ENCODE measurements at places on chromosomes 4 and X.

- DNase-seq, result no peak
Measured at GRCh38 chr4:180391613-180392012, 1851.6 kb upstream of the TENM3 start.

- no peak for DNase-seq
Measured at GRCh38 chr4:56641494-56642051, 39.5 kb downstream of the HOPX start.

GRCh38 chr4:119679251-119679650 is 50.6 kb upstream of the PDE5A start:
- DNase-seq, result no peak

GRCh38 chrX:99469439-99469838 is 940.6 kb downstream of the PCDH19 start:
- no peak for DNase-seq

DNA sequence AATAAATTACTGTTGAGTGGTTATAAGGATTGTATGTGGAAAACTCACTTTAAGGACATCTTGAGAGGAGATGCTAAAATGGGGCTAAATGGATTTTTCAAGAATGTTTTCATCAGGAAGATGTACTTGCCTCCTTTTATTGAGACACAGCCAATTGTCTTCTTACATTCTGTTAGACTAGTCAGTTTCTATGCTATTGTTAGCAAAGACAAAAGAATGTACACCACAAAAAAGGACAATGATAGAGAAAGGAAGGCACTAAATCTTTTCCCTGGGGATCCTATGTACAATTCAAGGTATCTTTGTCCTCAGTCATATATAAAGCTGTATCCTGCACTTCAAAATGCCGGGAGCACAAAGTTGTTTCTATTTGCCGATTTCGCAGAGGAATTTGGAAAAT is 42.6 kb downstream of the TMA16 start:
- DNase-seq, result no peak

DNA sequence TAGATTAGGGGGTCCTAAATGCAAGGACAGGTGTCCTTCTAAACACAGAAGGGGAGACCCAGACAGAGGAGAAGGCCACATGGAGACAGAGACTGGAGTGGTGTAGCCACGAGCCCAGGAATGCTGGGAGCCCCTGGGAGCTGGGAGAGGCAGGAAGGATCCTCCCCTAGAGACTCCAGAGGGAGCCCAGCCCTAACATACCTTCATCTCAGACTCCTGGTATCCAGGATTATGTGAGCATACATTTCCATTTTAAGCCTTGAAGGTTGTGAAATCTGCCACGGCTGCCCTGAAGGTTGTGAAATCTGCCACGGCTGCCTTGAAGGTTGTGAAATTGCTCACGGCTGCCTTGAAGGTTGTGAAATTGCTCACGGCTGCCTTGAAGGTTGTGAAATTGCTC is 148.4 kb downstream of the ASMT start:
- no peak for DNase-seq

DNA sequence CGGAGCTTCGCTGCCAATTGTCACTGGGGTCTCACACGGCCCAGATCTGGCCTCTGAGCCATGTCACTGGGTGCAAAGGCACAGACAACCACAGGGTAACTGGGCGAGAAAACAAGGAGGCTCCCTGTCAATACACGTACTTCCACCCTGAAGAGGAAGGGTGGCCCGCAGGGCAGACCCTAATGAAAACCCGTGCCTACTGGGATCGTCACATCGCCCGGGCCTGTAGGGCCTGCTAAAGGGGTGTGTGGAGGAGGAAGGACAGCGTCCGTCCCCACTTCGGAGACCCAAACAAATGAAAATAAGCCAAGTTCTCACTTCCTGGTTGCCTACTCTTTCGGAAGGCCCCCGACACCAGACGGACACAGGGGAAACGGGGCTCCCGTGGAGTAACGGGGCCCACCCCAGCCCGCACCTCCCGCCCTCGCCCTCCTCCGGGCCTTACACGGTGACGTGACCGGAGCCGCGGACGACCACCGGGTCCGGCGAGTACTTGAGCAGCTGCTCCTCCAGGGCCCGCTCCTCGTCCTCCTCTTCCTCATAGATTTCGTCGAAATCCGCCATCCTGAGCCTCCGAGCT is 578 bp downstream of the CHIC2 start:
- DNase-seq, result no peak

GRCh38 chr4:15233264-15233597 is 194.6 kb upstream of the C1QTNF7 start:
- DNase-seq, result no peak

DNA sequence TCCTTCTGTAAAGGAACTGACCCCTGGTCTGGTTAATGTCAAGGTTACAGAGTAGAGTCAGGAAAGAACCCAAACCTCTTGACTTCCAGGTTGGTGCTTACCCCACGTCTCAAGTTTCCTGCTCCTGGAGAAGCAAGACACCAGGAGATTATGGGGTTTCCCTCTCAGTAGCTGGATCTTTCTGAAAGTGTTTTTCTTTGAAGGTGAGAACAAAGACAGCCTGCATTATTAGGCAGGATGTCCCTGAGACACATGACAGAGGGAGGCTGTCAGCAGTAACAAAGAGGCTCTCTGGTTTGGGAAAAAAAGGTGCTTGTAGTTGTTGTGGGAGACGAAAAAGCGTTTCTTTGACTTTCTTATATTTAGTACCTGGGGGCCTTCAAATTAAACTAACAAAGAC is 44.7 kb upstream of the IGFBP7 start:
- DNase-seq, result no peak

DNA sequence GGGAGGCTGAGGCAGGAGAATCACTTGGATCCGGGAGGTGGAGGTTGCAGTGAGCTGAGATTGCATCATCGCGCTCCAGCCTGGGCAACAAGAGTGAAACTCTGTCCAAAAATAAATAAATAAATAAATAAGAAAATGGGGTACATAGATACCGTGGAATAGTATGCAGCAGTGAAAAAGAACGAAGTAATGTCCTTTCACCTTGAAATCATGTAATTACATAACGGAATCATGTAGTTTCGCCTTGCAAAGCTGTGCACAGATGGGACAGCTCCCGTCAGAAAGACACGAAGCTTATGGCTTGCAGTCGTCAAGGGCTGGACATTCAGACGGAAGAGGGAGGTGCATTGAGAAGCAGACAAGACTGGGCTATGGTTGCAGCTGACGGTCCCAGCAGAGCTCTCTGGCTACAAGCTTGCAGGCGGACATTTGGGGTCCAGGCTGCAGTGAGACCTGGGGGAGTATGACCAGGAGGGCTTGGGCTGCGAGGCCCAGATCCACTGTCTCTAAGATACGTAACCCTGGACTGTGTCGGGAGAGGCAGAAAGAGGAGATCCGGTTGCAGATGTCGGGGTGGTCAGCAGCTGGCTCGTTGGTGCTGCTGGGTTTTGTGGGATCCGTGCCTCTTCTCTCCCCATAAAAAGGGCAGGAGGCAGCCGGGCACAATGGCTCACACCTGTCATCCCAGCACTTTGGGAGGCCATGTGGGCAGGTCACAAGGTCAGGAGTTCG is 6.2 kb upstream of the P2RY8 start:
- no peak for DNase-seq

DNA sequence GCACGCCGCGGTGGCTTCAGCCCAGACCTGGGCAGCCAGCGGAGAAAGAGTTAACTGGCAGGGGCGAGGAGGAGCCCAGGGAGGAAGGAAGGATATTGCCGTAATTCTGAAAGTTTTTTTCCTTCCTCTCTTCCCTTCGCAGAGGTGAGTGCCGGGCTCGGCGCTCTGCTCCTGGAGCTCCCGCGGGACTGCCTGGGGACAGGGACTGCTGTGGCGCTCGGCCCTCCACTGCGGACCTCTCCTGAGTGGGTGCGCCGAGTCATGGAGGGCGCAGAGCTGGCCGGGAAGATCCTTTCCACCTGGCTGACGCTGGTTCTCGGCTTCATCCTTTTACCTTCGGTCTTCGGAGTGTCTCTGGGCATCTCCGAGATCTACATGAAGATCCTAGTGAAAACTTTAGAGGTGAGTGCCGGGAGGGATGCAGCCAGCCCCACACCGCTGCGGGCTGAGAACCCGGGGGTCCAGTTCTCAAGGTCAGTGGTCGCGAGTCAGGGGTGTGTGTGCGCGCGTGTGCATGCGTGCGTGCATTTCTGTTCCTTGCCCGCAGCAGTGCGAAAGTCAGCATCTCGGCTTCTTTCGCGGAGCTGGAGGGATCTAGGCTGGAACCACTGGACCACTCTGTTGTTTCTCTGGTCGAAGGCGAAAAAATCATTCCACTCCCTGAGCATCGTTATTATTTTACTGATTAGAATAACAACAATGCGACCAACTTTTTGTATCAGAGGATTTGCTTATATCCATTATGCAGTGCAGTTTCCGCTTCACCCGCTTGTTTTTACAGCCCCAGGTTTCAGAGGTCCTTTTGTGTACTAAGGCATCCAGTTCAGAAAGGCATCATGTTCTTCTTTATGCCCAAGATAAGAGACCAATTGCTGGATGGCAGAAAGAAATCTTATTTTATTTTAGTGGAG is 709 bp downstream of the GPAT3 start:
- no peak for DNase-seq

DNA sequence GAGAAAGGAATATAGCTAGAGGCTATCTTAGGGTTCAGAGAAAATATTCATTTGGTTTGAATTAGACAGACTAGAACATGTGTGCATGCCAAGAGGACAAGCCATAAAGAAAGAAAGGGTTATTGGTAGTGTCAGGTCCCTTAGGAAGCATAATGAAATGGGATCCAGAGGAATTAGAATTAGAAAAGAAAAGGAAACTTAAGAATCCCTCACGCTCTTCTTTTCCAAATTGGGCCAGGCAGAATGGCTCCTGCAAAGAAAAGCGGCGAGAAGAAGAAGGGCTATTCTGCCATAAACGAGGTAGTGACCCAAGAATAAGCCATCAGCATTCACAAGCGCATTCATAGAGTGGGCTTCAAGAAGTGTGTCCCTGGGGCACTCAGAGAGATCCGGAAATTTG is 4.9 kb upstream of the ABCG2 start:
- DNase-seq, result no peak

DNA sequence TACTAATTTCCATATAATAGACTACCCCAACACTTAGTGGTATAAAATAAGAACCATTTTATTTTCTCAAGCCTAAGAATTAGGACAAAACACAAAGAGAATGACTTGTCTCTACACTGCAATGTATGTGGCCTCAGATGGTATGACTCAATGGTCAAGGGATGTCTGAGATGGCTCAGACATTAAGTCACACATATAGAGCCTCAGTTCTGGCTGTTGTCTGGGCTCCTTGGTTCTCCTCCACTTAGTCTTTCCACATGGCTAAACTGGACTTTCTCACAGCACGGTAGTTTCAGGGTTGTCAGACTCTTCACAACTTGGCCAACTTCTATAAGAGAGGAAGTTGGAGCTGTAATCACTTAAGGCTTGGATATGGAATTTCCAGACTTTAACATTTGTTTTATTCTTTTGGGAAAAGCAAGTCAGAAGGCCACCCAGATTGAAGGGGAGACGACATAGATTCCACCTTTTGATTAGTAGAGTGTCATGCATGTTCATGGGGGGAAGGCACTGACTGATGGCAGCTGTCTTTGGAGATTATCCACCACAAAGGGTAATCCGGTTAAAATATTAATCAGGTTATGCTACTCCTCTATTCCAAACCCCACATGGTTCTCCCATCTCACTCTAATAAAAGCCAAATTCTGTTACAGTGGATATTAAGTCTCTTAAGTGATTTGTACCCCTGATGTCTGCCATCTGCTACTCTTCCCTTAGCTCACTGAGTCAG is 9.4 kb downstream of the IL15 start:
- no peak for DNase-seq

DNA sequence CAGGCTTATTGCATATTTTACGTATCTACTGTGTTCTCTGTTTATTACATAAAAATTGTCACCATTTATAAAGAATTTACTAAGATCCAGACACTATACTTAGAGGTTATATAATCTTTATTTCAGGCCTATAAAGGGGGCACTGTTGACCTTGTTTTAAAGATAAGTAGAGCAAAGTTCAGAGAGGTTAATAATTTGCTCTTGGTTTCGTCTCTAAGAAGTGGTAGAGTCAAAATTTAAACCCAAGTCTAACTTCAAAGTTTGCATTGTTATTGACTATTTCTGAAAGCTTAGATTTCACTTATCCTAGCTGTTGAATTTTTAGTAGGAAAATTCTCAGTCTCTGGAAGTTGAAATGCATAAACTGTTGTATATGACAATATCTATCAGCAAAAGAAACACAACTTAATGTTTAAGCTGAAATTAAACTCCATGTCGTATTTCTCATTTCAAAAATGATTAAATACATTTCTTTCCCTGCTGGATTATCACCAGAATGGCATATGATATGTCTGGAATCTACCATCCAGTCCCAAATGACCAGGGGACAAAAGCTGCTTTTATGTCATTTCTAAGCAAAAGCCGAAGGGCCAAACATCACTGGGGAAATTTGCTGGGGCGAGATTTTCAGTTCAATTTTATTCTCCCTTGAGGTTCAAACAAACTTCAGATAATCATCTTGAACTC is 138.4 kb downstream of the SLC7A11 start:
- no peak for DNase-seq

GRCh38 chr4:12875640-12876243 is 608.4 kb downstream of the RAB28 start:
- DNase-seq, result no peak

GRCh38 chr4:139060591-139060990 is 45.0 kb downstream of the NOCT start:
- no peak for DNase-seq

- no peak for DNase-seq
Measured at GRCh38 chr4:98671131-98671530, 12.7 kb upstream of the TSPAN5 start.

GRCh38 chr4:153816542-153816941 is 27.7 kb upstream of the SFRP2 start:
- no peak for DNase-seq

DNA sequence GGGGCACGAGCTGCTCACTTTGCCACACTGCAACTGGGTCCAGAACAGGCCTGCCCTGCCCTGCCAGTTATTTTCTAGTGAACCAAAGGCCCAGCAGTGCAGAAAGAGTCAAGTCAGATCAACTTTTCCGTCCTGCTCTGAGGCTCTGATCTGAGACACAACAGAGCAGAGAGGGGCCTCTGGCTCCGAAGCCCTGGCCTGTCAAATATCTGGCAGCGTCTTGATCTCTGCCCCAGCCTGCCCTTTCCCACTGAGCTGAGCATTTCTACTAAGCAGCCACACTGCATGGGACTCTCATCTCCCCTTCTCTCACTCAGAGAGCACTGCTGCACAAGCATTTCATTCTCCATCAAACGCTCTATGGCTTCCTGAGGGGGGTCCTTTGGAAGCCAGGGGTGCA is 11.8 kb downstream of the IGFBP7 start:
- no peak for DNase-seq

- no peak for DNase-seq
Measured at GRCh38 chrX:120562569-120562926, 1.8 kb upstream of the CUL4B start.

- DNase-seq, result no peak
Measured at GRCh38 chr4:38751341-38752010, 31.3 kb downstream of the TLR10 start.

Data from SIG-M5 (cell line).